ENCODE measurements at places on chromosomes 11 and 22.

DNA sequence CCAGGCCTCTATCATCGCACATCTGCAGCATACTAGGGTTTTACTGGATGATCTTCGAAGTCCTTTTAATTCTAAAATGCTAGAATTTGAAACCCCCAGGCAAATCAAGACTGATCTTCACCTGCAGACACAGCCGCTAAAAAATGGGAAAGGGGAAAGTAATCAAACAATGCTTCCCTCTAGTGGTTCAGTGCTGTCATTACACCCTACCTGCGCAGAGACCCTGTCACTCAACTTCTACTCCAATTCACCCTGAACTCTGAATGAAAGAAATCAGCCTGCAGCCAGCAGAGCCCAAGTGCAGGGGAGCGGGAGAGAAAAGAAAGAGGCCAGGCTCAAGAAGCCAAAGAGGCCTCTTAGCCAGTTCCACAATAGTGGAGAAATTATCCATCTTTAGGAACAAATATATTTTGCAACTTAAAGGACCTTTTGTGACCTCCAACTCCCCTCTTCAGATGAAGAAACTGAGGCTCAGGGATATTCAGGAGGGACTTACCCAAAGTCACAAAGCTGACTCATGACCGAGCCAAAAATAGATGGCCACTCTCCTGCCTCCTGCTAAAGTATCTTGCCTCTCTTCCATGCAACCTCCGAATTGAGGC is 33.0 kb downstream of the SERGEF start:
- DNase-seq: no peak

DNA sequence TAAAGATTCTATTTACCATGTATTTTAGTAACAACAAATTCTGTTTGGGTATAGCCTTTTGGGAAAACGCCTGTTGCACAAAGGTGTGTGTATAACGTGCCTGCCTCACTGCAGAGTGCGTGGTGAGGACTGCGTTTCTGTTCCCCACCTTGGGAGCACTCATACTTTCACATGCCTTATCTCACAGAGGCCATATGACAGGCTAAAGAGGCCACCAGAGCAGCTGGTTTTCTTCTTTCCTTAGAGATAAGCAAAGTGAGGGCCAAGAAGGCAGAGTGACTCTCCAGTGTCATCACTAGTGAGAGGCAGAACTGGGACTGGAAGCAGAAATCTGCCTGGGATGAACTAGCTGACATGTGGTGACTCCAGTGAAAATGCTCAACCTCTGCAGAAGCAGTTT is 369.2 kb upstream of the NARS2 start:
- DNase-seq: no peak

DNA sequence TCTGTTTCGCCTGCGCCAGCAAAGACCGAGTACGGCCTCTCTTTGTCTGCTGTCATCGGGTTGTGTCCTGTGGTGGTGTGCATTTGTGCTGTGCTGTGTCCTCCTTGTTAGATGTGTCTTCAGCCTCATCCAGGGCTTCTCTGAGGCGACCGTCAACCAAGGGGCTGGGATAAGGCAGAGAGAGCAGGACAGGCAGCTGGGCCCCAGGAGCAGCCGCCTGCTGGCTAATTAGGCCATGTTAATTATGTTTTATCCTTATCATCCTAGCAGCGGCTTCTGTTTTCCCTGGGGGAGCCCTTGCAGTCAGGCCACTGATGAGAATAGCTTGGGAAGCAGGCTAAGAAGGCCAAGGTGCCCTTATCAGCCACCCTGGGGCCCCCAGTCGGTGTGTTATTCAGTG is 40.7 kb upstream of the TTC12 start:
- DNase-seq: no peak

GRCh38 chr11:114836161-114836560 is 157.8 kb downstream of the NXPE2 start:
- no peak for DNase-seq

- no peak for DNase-seq
These were observed 3.5 kb downstream of the PANX1 start for GRCh38 chr11:94132152-94132558.

DNA sequence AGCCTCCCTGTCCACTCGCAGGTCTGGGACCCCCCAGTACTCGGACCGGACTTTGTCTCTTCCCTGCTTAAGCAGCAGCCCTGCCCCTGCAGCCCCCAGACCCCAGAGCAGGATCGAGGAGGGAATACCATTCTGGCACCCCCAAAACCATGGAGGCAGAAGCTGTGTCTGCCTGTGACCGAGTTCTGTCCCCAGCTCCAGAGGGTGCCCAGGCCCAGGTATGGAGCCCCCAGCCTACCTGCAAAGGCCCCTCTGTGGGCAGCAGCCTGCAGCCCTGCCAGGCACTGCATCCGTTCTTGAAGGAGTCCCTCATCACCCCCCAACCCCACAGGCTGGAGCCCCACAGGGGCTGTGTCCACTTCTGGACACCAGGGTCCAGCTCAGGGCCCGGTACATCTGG is 163.8 kb downstream of the BRD1 start:
- DNase-seq: no peak

DNA sequence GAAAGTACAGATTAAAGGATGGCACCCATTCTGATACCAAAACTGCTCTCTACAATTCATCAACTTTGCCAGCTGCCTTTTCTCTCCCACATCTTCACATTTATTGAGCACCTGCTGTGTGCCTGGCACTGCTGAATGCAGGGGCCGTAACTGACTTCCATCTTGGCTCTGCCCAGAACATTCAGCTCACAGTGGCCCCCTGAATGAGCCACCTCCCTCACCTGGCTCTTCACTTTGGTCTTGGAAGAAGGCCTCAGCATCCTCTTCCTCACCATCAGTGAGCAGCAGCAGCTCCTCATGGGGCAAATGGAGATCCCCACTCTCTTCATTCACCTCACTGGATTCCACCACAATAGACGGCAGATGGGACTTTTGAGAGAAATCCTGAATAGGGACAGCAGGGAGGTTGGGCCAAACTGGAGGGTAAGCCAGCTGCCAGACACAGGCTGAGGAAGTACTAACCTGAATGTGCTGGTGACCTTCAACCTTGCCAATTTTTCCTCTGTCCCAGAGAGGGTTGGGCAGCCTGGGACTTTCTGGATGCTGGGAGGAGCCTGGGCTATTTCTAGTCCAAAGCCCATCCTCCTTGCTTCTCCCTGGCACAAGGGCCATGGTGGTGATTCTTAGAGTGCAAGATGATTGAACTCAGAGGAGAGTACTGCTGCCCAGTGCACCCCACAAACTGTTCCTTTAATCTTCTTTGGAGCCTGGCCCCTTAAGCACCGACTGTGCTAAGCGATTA is 1.9 kb upstream of the UQCC3 start:
- no peak for DNase-seq

DNA sequence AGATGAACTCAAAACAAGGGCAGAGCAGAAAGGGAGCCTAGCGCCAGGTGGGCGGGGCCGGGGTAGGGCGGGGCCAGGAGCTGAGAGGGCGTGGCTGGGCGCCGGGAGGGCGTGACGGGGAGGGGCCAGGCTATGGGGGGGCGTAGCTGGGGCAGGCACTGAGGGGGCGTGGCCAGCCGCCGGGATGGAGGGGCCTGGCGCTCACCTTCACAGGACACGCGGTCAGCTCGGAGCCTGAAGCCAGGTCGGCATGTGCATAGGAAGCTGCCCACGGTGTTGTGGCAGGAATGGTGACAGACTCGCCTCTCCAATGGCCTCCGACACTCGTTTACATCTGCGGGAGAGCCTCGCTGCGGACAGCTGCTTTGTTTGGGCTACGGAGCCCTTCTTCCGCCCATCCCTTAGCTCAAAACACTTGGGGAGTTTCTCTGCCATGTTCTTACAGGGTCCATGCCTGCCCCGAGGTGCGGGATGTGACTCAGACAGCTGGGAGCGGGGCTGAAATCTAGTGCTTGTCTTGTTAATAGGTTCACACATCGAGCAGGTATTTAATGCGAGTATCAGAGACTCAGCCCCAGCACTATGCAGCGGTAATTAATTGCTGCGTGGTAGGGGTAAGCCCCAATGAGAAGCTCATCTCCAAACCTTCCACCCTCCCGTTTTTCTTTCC is 13.4 kb downstream of the VWCE start:
- no peak for DNase-seq

GRCh38 chr11:33651990-33652389 is 48.6 kb downstream of the C11orf91 start:
- no peak for DNase-seq

DNA sequence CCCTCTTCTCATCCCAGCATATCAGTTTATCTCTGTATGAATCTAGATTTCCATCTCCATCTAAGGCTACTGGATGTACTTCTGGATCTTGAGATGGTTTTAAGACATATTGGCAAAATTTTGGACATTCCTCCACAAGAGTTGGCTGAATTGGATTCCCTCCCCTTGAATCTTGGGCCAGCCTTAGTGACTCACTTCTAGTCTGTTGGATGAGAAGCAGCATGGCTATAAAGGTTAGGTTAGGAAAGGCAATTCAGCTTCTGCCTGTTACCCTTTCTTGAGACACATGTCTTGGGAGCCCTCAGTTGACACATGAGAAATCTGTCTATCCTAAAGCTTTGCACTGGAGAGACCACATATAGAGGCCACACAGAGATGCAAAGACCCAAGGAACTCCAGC is 73.0 kb upstream of the PGR start:
- no peak for DNase-seq

GRCh38 chr11:100546714-100547113 is 140.4 kb upstream of the ARHGAP42 start:
- no peak for DNase-seq

DNA sequence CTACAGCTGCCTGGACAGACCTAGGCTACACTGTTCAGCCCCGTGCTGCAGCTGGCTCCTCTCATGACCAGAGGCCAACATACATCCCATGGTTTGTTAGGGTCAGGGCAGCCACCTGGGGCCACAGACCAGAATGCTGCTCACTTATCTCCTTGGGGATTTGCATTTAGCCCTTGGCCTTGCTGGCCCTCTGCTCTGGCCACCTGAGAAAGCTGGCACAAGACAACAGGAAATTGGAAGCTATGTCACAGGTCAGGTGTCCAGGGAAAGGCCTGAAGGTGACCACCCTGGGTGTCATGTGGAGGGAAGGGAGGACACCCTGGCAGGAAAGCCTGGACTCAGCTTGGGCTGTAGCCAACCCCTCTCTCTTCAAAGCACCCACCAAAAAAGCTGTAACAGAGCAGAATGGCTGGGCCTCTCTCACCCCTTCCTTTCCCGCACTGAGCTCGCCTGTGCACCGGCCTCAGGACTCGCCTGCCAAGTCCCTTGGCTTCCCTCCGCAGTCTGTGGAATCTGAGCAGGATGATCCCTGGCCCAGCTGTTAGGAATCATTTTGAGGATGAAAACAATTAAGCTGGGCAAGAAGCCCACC is 86.3 kb downstream of the SNX19 start:
- no peak for DNase-seq

GRCh38 chr11:44885919-44886789 is 64.5 kb downstream of the TP53I11 start:
- no peak for DNase-seq

- no peak for DNase-seq
These were observed 496.7 kb upstream of the ARHGAP42 start for GRCh38 chr11:100190395-100190794.

DNA sequence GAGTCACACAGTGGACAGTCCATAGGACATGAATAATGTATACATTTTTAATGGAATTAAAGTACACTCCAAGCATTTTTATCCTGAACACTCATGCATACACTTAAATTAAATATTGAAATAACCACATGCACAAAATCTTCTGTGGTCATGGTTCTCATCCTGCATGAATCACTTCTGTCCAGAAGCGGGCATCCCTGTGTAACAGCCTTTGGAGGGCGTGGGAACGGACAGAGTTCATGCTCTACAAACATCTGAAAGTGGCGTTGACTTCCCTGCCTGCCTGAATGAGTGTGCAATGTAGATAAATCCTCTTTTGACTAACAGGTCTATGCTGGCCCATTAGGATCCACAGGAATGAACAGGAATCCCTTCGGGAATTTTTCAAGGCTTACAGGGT is 780.2 kb downstream of the BRD1 start:
- no peak for DNase-seq

DNA sequence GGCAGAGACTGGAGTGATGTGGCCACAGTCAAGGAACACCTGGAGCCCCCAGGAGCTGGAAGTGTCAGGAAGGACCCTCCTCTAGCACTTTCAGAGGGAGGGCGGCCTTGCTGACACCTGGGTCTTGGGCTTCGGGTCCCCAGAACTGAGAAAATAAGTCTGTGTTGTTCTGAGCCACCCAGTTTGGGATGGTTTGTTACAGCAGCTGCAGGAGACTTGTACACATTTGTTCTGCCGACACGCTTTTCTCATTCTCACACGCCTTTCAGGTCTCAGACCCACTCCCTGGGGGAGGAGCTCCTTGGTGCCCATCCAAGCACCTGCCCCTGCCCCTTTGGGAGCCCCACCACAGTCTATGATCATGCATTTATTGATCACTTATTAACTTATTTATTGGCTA is 47.2 kb upstream of the SMIM38 start:
- DNase-seq: no peak

DNA sequence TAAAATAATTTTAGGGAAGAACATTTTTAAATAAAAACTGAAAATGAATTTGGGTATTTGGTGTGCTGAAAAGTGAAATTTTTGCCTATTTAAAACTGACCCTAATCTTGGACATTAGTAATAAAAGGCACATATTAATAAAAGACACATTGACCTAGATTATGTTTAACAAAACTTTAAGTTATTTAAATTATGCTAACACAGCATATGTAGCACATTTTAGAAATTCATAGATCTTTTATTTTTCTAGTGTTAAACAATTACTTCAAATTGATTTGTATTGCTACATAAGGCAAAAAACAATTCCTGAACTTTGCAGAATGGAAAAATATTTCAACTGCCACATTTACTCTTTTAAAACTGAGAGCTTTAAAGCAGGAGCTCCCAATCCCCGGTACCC is 10.6 kb downstream of the C11orf58 start:
- DNase-seq: no peak

- DNase-seq: no peak
These were observed 2.6 kb downstream of the CASP12 start for GRCh38 chr11:104895634-104896033.

DNA sequence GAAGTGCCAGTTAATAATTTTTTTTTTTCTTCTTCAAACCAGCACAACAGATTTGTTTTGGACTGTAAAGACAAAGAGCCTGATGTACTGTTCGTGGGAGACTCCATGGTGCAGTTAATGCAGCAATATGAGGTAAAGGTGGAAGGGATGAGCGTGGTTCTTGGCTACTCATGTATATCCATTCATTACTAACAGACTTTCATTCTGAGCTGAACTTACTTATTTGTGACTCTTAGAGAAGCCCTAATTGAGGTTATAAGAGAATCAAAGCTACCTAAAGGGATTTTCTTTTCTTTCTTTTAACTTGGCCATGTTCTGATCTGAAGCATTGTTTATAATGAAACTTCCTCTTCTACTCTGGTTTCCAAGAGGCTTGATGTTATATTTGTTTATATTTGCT is 15.8 kb downstream of the PAFAH1B2 start:
- DNase-seq: no peak
